Osteocyte (in vitro differentiated cells): ENCODE measurements at places on chromosomes 12 and 14. TPM values are rescaled to one million over a fixed set of nuclear protein-coding genes. Genes with fewer than 3 reads are reported as not detected.

RFX4 gene
- not detected in 2 replicates for total RNA-seq

CACNA1C gene
- total RNA-seq = 59.1 and 67.4 TPM in 2 replicates

C14orf93 gene
- 11.4 and 12.4 TPM in 2 replicates for total RNA-seq

CACNA2D4 gene
- total RNA-seq = not detected in 2 replicates

HCAR1 gene
- 0.21 and 0.37 TPM in 2 replicates for total RNA-seq

SLC5A8 gene
- total RNA-seq = not detected in 2 replicates

DNA sequence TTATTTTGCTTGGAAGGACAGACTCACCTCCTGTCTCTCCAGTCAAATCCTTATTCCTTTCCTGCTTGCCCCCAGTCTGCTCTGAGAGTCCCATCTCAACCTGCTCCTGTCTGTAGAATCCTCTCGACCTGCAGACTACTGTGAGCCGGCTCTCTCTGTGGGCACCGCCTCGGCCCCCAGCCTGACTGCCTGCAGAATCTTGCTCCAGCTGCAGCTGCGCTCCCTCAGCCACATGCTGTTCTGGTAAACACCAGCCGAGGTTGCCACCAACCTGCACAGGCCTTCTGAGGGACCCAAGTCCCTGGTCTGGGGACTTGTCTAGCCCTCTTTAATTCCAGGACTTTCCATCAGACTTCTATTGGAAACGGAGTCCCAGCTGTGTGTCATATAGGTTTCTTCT, 44.8 kb upstream of the PRMT8 start:
- DNase-seq = no peak
- H3K4me3 ChIP-seq = no peak overlapping the region
- no peaks in the 10 kb centered on the region for H3K4me1 ChIP-seq

- no peak for DNase-seq
- H3K36me3 ChIP-seq = no peaks in the 10 kb centered on the region
- no peak overlapping the region for H3K27ac ChIP-seq
These were observed 276.9 kb upstream of the PRKD1 start for GRCh38 chr14:30204431-30204980.

GRCh38 chr12:89352492-89353187, at the start of gene DUSP6:
DUSP6 (minus strand) TSS chr12:89352501; CDS start chr12:89352039, 462 bp downstream.
- H3K4me3 ChIP-seq = peak within 1 kb of the TSS; percentile 95
- H3K4me1 ChIP-seq = peaks cover 63% of the 10 kb centered on the region
- DNase-seq = peak; percentile 97
- H3K36me3 ChIP-seq = peaks cover 19% of the 10 kb centered on the region

- no peaks in the 10 kb centered on the region for H3K27me3 ChIP-seq
- no peak overlapping the region for H3K27ac ChIP-seq
- no peak for DNase-seq
These were observed 7.0 kb upstream of the CCT2 start for GRCh38 chr12:69578283-69578682.

DNA sequence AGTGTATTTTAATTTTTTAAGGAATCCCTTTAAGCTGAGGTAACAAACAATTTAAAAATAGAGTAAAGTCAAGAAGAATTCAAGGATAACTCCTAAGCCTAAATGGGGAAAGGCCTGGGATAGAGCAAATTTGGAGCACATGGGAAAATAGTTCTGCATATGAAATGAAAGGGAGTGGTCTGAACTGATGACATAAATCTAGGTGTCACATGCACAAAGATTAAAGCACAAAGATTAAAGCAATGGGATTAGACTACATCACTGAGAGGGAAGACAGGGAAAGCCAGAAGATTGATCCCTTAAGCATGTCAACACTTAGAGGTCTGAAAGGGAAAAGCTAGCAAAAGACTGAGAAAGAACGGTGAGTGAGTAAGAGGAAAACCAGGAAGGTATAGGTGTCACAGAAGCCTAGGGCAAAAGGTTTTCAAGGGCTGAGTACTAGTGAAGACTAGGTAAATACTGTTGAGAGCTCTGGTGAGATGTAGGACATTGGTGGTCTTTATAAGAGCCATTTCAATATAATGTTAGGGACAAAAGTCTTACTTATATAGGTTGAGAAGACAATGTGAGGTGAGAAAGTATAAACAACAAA, 59.6 kb downstream of the SEC23A start:
- H3K27ac ChIP-seq = no peak overlapping the region
- peaks cover 65% of the 10 kb centered on the region for H3K36me3 ChIP-seq
- H3K4me1 ChIP-seq = no peaks in the 10 kb centered on the region
- no peak for DNase-seq

GRCh38 chr12:95733141-95733825, 57.3 kb downstream of the NTN4 start:
- no peaks in the 10 kb centered on the region for H3K27me3 ChIP-seq
- H3K4me1 ChIP-seq = peaks cover 50% of the 10 kb centered on the region
- no peak for DNase-seq
- H3K4me3 ChIP-seq = no peak overlapping the region
- H3K27ac ChIP-seq = peak overlapping the region; percentile 80
- peaks cover 72% of the 10 kb centered on the region for H3K36me3 ChIP-seq

DNA sequence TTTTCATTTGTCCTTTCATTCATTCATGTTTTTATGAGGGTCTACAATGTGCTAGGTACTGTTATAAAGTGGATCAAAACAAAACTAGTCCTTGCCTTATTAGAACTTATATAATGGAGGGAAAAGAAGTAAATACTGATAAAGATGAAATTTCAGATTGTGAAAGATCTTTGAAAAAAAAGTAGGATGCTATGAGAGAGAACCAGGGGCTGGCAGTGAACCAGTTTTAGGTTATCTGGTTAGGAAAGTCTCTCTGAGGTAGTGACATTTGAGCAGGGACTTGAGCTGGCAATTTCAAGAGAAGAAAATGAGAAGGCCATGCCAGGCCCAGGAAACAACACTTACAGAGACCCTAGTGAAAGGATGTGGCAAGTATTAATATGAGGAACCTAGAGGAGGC, 57.3 kb upstream of the E2F7 start:
- H3K27me3 ChIP-seq = peaks cover 2% of the 10 kb centered on the region
- H3K27ac ChIP-seq = peak overlapping the region; percentile 53
- H3K4me3 ChIP-seq = no peak overlapping the region
- no peak for DNase-seq
- H3K36me3 ChIP-seq = no peaks in the 10 kb centered on the region

- H3K27ac ChIP-seq = peak overlapping the region; percentile 98
- peaks cover 50% of the 10 kb centered on the region for H3K4me1 ChIP-seq
- peak overlapping the region; percentile 62 for H3K4me3 ChIP-seq
These were observed 6.0 kb downstream of the GAPDH start for GRCh38 chr12:6540181-6540877.

- DNase-seq = no peak
- peak overlapping the region; percentile 97 for H3K27ac ChIP-seq
- peaks cover 13% of the 10 kb centered on the region for H3K27me3 ChIP-seq
- no peaks in the 10 kb centered on the region for H3K36me3 ChIP-seq
- peak overlapping the region; percentile 96 for H3K4me3 ChIP-seq
These were observed 1.6 kb downstream of the FMNL3 start for GRCh38 chr12:49705479-49706134.

- no peak for DNase-seq
- no peaks in the 10 kb centered on the region for H3K36me3 ChIP-seq
- H3K27me3 ChIP-seq = no peaks in the 10 kb centered on the region
- H3K4me3 ChIP-seq = no peak overlapping the region
- H3K4me1 ChIP-seq = peaks cover 66% of the 10 kb centered on the region
These were observed 21.6 kb downstream of the NCOR2 start for GRCh38 chr12:124545508-124546418.

DNA sequence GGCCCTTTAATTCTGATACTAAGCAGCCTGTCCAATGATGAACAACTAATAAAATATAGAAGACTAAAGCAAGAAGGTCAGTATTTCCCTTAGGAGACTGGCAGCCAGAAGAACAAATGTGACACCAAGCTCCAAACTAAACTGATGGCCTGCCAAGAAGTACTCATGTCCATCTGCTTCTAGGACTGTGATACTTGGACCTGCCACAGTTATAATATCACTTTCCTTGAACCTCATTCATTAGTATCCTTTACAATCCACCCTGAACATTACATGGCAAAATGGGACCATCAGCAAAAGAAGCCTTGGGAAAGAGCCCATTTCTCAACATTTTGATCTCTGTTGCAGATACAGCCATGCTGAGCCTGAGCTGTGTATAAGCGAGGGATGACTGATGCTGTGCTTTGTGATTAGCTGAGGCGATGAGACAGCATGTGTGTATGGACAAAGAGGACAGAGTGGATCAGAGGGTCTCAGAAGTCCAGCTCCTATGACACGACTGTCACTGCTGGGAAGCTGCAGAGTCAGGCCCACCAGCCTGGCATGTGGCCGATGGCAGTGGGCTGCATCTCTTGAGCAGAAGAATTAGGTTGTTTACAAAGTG, 73.9 kb downstream of the TGFB3 start:
- H3K27ac ChIP-seq = no peak overlapping the region
- H3K4me3 ChIP-seq = no peak overlapping the region
- peaks cover 17% of the 10 kb centered on the region for H3K4me1 ChIP-seq
- no peak for DNase-seq
- no peaks in the 10 kb centered on the region for H3K27me3 ChIP-seq

DNA sequence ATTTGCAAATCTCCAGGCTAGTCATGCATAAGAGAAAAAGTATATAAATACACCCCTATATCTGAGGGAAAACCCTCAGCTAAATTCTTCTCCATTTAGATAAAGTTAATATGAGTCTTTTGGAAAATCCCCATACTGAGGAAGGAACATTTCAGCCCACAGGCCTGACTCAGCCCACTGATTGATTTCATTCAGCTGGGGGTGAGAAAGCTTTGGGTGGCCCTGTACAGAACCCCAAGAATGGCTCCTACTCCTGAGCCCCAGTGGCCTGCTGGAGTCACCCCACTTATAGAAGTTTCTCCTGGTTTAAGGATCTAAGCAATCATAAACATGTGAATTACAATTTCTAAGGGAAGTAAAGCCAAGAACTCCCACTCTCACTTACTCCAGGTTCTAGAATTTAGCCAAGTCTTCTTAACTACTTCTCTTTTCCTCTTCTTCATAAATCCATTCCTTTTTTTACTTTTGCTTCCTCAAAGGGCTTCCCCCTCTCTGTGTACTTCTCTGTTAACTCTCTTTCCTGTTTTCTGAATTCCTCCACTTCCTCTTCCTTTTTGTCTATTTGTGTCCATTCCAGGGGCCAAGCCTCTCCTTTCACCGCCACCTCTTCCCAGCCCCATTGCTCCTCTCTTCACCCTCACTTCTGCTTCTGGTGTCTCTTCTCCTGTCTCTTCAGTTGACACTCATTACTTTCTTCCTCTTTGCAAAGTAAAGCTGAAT, 21.0 kb downstream of the RTN1 start:
- no peak overlapping the region for H3K4me3 ChIP-seq
- no peaks in the 10 kb centered on the region for H3K36me3 ChIP-seq
- H3K27me3 ChIP-seq = peaks cover 22% of the 10 kb centered on the region
- H3K4me1 ChIP-seq = no peaks in the 10 kb centered on the region

- no peak overlapping the region for H3K4me3 ChIP-seq
- H3K4me1 ChIP-seq = no peaks in the 10 kb centered on the region
- H3K27me3 ChIP-seq = peaks cover 9% of the 10 kb centered on the region
- H3K27ac ChIP-seq = no peak overlapping the region
- DNase-seq = no peak
These were observed 192.1 kb upstream of the MYL2 start for GRCh38 chr12:111112311-111113098.

- no peak for DNase-seq
- no peaks in the 10 kb centered on the region for H3K27me3 ChIP-seq
- H3K36me3 ChIP-seq = peaks cover 4% of the 10 kb centered on the region
- no peak overlapping the region for H3K27ac ChIP-seq
- no peak overlapping the region for H3K4me3 ChIP-seq
These were observed 18.6 kb downstream of the ZDHHC17 start for GRCh38 chr12:76782526-76782925.

DNA sequence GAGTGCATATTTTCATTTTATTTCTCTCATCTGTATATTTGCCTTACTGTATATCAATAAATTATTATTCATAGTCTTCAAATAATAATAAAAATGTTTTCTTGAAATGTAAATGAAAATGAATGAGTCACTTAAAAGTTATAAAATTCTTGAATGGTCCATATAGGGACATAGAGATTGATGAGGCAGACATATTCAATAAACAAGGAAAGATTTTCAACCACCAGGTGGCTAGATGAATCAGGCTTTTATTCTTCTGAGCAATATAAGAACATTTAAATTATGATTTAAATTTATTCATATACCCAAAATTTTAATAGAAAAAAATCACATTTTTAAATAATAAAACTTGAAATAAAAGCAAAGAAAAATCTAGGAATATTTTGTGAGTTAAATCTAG, 249.5 kb downstream of the ACSS3 start:
- H3K4me1 ChIP-seq = no peaks in the 10 kb centered on the region
- no peak overlapping the region for H3K27ac ChIP-seq
- H3K4me3 ChIP-seq = no peak overlapping the region
- no peak for DNase-seq
- H3K36me3 ChIP-seq = no peaks in the 10 kb centered on the region
- H3K27me3 ChIP-seq = peaks cover 8% of the 10 kb centered on the region

GRCh38 chr12:84435682-84436081, 476.9 kb downstream of the SLC6A15 start:
- H3K4me3 ChIP-seq = no peak overlapping the region
- no peaks in the 10 kb centered on the region for H3K36me3 ChIP-seq
- no peaks in the 10 kb centered on the region for H3K4me1 ChIP-seq
- H3K27ac ChIP-seq = no peak overlapping the region

DNA sequence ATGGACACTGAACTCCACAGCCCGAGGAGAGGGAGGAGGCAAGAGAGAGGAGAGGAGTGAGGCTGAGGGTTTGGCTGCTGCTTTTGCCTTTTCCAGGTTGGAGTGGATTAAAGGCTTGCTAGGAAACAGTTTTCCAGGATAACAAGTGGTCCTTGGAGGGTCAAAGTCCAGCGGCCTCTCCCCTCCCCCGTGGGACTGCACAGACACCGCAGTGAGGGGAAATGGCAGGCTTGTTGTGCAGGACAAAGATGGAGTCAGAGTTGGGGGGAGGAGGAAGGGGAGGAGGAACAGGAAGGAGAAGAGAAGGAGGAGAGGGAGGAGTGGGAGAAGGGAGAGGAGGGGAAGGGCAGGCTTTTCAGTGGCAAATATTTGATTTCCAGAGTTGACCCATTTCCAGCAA, 245.5 kb downstream of the RBM19 start:
- no peaks in the 10 kb centered on the region for H3K36me3 ChIP-seq
- no peak for DNase-seq
- peaks cover 12% of the 10 kb centered on the region for H3K27me3 ChIP-seq
- H3K27ac ChIP-seq = no peak overlapping the region

GRCh38 chr14:79464468-79464867, 746.8 kb downstream of the DIO2 start:
- H3K4me3 ChIP-seq = no peak overlapping the region
- peaks cover 4% of the 10 kb centered on the region for H3K4me1 ChIP-seq
- peaks cover 5% of the 10 kb centered on the region for H3K36me3 ChIP-seq

DNA sequence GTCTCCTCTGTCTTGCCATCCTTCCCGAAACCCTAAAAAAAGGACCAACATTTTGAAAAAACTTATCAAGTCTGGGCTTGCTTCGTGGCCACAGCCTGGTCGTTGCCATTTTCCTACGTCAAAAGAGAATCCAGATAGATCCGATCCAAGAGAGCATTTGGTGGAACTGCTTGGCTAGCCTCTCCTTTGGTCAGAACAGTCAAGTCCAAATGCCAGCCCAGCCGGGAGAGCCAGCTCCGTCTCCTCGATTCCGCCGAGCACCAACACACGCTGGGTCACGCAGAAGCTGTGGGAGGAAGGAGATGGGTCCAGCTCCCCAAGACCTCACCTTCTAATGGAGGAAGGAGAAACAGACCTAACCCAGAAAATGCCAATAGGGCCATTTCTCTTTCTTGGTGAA, 9.3 kb upstream of the PRIMA1 start:
- H3K27me3 ChIP-seq = no peaks in the 10 kb centered on the region
- no peaks in the 10 kb centered on the region for H3K36me3 ChIP-seq
- no peak for DNase-seq
- no peak overlapping the region for H3K4me3 ChIP-seq

- H3K27me3 ChIP-seq = peaks cover 33% of the 10 kb centered on the region
- no peaks in the 10 kb centered on the region for H3K36me3 ChIP-seq
- no peak overlapping the region for H3K4me3 ChIP-seq
- no peaks in the 10 kb centered on the region for H3K4me1 ChIP-seq
- no peak overlapping the region for H3K27ac ChIP-seq
These were observed 316.9 kb downstream of the PDZRN4 start for GRCh38 chr12:41504976-41505375.
